WTC11 (cell line): ENCODE measurements at places on chromosomes 5 and 9. TPM values are rescaled to one million over a fixed set of nuclear protein-coding genes. Genes with fewer than 3 reads are reported as not detected.
A peak's percentile ranks its signal among the peaks of the same experiment; 100 is the strongest.

Gene PDLIM4
- 10.6 to 15.2 TPM (median 11.4 TPM) in 3 replicates for total RNA-seq

Gene SHOC1
- total RNA-seq = not detected in 3 replicates

Gene CAMK4
- 5.8 to 10.6 TPM (median 7.4 TPM) in 3 replicates for total RNA-seq

Gene NOXA1
- 2.9 to 5.9 TPM (median 4.8 TPM) in 3 replicates for total RNA-seq

Gene C1QTNF3
- 1.2 to 2.1 TPM (median 2.0 TPM) in 3 replicates for total RNA-seq

Gene IL33
- 0.07 TPM in 1 of 3 replicates, not detected in the others for total RNA-seq

Gene BARX1
- total RNA-seq = 8.9 to 10.6 TPM (median 9.0 TPM) in 3 replicates

DNA sequence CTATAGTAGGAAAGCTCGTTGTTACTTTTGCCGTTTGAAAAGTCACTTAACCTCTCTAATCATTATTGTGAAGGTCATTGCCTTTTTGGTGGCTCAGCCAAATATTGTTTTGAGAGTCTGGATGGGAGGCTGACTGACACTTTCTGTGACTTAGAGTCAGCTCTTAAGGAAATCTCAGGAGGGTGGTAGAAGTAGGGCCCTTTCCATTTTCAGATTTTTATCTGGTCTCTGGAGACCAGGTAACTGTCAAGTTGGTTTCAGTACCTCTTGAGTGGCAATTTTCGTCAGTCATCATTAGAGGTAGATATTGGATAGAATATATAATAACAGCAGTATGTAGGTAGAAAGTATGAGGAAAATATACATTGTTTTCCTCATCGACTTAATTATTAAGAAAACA is 23.3 kb downstream of the UGCG start:
- no peak for DNase-seq

DNA sequence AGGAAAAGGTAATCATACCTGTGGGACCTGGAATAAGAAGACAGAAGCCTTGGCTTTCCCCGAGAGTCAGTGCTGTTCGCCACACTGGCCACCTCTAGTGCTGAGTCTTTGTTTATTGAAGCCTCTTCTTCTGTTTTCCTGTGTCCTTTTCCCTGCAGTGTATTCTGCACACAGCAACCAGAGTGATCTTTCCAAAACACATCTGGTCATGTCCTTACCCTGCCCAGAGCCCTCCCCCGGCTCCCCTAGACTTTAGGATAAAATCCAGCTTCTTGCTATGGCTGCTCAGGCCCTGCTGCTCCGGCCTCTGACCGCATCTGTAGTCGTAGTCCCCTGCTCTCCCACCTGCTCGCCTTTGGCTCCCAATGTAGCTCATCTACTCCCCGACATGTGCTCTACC is 28.3 kb downstream of the GALNT10 start:
- DNase-seq = no peak

- no peak for DNase-seq
These were observed 10.4 kb downstream of the C9orf152 start for GRCh38 chr9:110197330-110198187.

DNA sequence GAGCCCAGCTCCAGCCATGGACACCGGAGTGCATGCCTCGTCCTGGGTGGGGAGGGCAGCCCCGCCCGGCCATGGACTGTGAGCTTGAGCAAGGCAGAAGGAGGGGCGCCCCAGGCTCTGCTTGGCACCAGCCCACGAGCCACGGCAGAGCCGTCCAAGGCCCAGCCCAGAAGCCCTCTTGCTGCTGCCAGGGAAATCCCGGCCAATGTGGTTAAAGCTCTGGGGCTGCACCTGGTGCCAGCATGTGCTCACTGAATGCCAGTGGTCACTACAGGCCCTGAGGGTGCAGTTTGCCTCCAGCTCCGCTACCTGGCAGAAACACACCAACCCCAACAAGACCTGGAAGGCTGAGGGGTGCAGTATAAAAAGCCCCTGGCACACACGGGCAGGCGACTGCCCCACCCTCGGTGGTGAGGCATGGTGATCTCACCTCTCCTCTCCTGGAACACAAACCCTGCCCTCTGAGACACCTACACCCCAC is 11.8 kb downstream of the BRD3 start:
- no peak for DNase-seq

DNA sequence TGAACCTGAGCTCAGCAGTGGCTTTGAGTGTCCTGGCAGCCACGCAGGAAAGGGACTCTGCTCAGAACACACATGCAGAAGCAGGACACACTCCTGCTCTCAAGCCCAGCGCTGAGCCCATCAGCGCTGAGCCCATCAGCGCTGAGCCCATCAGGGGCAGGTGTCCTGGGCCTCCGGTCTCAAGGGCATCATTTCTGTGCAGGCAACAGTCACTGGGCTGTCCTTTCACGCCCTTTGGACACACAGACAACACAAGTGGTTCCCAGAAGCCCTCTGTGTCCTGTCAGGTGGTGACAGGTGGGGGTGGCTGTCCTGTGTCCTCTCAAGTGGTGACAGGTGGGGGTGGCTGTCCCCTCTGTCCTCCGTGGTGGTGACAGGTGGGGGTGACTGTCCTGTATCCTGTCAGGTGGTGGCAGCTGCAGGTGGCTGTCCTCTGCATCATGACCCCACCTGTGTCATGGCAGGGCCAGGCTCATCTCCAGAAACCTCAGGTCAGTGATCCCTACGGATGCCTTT is 39.0 kb upstream of the CLPTM1L start:
- DNase-seq = no peak

DNA sequence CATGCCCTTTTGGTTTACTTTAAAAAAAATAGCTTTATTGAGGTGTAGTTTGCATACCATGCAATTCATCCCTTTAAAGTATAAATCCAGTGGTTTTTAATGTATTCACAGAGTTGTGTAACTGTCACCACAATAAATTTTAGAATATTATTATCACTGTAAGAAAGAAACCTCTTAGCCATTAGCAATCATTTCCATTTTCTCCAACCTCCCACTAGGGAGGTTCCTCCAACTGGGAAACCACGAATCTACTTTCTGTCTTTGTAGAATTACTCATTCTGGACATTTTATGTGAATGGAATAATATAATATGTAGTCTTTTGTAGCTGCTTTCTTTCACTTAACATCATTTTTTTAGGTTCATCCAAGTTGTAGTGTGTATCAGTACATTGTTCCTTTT is 43.5 kb downstream of the UNC13B start:
- no peak for DNase-seq

- peak; percentile 67 for DNase-seq
These were observed 13.9 kb downstream of the PRRC2B start for GRCh38 chr9:131407717-131408195.

DNA sequence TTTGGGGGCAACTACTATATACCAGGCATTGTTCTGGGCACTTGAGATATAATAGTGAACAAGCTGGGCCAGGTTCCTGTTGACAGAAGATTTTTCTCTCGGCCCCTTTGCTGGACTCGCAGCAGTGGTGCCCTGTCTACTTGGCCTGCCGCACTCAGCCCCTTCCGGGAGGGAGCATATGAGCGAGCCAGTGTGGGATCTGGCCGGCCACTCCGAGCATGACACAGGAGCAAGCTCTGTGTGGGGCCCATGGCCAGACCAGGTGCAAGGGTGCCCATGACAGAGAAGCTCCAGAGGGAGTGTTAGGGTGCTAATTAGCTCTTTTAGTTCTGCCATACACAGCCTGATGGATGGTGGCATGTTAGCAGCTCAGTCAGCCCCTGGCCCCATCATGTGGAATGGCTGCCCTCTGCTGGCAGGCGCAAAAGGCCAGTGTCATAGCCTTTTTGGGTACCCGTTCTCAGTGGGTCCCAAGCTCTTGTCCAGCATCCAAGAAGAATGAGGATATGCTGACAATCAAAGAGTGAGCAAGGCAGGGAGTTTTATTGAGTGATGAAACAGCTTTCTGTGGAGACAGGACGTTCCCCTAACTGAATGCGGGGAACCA is 9.3 kb upstream of the KIF4B start:
- DNase-seq = peak; percentile 69

DNA sequence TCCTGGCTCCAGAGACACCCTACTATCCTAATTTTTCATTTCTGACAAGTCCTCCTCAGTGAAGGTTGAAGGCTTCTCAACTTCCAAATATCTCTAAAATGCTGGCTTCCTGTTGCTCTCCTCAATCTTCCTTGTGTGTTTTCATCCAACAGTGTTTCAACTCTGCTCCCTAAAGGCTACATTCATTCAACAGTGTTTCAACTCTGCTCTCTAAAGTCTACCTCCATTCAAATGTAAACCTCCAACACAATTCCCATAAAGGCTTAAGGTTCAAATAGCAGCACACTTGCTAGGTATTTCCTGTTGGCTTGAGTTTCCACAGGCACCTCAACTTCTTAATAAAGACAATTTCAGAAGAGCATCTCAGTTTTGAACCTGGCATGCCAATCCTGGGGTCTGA is 164.8 kb downstream of the HINT1 start:
- no peak for DNase-seq

DNA sequence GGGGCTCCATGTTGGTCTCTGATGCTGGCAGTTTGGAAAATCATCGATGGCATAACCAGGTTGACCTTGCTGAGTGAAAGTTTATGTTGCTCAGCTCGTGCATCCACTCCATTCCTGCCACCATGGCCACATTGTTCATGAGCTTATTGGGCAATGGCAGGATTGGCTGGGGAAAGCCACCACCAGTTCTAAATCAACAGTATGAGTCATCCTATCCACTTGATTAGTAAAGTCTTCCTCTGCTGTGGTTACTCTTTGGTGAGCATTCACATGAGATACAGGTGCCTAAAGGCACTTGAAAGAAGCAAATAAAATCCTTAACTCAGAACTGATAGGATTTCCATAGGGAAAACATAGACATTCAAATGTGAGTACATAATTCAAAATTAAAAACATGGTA is 131.8 kb upstream of the FBN2 start:
- DNase-seq = no peak

GRCh38 chr5:82952326-82952725 is 124.9 kb downstream of the TMEM167A start:
- no peak for DNase-seq

DNA sequence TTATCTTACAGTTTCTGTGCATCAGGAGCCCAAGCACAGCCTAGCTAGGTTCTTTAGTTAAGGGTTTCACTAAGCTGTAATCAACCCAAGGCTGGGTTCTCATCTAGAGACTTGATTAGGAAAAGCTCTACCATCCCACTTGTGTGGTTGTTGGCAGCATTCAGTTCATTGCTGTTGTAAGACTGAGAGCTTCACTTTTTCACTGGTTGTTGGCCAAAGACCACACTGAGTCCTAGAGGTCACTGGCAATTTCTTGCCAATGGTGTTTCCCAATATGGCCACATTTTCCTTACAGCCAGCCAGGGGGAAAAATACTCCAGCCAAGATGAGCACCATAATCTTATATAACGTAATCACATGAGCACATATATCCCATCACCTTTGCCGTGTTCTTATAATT is 74.3 kb downstream of the SMIM15 start:
- DNase-seq = no peak

GRCh38 chr9:106218427-106218826 is 524.1 kb downstream of the TMEM38B start:
- DNase-seq = no peak

GRCh38 chr5:156006026-156006647 is 320.8 kb upstream of the SGCD start:
- DNase-seq = no peak

- DNase-seq = no peak
These were observed 27.1 kb downstream of the GRAMD2B start for GRCh38 chr5:126450346-126450745.

DNA sequence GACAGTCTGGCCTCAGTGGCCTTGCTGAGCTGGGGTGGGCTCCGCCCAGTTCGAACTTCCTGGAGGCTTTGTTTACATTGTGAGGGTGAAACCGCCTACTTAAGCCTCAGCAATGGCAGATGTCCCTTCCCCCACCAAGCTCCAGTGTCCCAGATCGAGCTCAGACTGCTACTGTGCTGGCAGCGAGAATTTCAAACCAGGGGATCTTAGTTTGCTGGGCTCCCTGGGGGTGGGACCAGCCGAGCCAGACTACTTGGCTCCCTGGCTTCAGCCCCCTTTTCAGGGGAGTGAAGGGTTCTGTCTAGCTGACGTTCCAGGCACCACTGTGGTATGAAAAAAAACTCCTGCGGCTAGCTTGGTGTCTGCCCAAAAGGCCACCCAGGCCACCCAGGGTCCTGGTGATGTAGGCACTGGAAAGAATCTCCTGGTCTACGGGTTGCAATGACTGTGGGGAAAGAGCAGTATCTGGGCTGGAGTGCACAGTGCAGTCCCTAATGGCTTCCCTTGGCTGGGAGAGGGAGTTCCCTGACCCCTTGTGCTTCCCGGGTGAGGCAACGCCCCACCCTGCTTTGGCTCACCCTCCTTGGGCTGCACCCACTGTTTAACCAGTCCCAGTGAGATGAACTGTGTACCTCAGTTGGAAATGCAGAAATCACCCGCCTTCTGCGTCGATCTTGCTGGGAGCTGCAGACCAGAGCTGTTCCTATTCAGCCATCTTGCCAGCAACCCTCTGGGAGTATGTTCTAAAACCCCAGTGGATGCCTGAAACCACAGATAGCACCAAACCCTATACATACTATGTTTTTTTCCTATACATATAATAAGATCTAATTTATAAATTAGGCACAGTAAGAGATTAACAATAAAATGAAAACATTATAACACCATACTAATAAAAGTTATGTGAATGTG is 95.5 kb downstream of the TMEM161B start:
- peak; percentile 32 for DNase-seq

DNA sequence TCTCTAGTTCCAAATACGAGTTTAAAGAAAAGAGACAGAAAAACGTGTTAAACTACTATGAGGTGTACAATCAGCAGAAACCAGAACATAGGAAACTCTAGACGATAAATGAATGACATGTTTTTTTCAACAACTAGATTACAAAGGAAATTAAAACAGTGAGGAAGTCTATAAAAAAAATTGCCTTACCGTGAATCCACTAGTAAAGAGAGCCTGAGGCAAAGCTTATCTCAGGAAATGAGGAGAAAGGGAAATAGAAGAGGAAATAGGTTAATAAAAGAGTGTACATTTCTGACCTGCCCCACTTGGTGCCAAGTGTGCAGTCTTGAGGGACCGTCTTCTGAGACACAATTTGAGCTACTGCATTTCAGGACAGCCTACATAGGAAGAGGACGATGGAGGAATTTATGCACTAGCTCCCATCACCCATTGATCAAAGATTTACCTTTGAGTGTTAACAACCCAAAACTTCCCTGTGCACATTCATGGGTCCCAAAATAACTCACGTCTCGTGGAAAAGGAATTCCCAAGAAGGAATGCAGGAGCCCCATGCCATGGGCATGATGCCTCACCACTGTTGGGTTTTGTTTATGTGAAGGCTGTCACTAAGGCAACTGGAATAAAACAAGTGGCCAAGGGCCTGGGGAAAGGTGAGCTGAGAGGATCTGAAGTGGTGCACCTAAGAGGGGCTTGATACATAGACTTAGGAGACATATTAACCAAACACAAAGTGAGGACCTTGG is 53.6 kb upstream of the SLC1A3 start:
- no peak for DNase-seq

- no peak for DNase-seq
These were observed 689.7 kb upstream of the MEF2C start for GRCh38 chr5:89572696-89573095.

GRCh38 chr9:77933019-77933418 is 98.6 kb downstream of the GNAQ start:
- no peak for DNase-seq

DNA sequence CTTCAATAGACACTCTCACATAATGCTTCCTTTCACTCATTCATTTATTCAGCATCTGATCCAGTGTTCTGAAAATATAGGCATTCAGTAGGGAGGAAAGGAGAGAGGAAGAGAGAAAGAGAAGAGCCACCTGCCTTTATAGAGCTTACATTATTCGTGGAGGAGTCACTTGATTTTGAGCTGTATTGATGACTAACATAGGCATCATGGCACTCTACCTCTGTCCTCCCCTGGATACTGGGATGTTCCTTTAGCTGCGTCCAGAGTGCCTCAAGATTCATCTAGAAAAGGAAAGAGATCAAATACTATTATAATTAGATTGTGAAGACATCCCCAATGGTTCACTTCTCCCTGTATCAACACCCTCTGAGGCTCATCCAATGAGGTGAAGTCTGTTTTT is 345.1 kb downstream of the SPATA31D1 start:
- DNase-seq = no peak
